ENCODE measurements at places on chromosomes 7 and 10.
A peak's percentile ranks its signal among the peaks of the same experiment; 100 is the strongest.

DNA sequence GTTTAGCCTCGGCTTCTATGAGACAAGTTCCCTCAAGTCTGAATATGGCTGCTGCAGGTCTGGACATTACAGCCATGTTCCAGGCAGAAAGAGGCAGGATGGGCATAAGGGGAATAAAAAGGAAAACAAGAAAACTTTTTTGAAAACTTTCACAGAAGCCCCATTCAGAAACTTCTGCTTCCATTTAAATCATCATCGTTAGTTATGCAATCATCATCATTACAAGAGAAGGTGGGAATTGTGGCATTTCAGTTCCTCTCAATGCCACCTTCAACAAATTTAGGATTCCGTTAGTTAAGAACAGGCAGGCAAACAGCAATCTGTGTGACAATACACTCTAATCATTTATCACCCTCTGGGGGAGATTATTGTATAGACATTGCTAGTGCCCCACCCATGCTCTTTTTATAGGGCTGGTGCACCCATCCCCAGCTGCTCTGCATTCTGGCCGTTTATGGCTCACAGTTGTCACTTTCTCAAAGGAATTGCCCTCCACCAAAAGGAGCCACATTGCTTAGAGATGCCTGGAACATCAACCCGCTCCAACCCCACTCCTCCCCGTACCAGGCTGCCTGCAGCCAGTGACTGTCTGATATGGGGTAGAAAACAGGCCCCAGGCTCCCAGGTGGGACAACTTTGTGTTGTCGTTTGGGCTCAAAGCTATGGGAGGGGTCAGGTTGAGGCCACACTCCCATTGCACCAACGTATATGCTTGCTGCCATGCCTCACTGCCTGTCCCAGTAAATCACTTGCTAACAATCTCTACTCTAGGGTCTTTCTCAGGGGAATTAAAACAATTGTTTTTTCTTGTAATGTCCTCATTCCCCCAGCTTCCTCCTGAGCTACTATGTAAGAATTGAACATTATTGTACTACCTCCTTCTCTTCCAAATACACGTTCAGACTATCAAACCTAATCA lies 24.2 kb downstream of the ITGB8 start:
- no peak for DNase-seq

- no peak for DNase-seq
Observed at GRCh38 chr7:135859538-135859937, 110.9 kb upstream of the FAM180A start.

DNA sequence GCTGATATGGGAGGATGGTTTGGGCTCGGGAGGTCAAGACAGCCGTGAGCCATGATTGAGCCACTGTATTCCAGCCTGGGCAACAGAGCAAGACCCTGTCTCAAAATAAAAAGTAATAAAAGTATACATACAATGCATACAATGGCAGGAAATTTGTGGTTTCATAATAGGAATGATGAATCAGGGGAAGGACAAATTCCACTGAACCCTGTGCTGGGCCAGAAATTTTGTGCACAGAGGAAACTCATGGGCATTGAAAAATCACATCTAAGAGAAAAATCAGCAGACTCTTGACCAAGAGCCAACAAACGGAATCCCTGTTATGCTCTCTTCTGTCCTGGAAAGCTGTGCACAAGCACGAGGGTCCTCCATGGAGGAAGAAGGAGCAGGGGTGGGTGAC lies 35.1 kb downstream of the SEM1 start:
- DNase-seq = no peak

DNA sequence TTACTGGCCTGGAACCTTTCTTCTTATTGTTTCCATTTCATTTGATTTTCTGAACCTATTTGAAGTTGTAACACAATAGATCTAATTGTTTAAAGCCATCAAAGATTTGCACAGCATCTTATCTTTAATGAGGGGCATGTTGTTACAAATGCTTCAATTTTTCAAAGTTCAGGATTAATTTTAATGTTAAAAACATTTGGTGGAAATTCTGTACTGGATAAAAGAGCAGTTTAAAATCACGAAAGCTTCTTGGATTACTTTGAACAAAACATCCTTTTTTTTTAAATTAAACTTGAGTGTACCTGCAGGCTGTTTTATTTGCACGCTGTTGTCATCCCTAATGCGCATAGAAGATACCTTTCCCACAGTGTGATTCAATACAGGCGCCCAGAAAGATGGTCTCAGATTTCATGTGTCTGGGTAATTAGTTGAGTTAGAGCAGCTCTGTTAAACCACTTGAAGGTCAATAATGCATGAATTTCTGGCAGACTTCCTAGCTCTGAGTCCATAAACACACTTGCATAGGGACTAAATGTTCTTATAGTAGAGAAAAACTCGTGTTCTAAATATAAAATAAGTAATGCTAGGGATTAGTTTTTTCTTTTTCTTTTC lies 29.3 kb upstream of the DDX50 start:
- DNase-seq = peak; percentile 43

DNA sequence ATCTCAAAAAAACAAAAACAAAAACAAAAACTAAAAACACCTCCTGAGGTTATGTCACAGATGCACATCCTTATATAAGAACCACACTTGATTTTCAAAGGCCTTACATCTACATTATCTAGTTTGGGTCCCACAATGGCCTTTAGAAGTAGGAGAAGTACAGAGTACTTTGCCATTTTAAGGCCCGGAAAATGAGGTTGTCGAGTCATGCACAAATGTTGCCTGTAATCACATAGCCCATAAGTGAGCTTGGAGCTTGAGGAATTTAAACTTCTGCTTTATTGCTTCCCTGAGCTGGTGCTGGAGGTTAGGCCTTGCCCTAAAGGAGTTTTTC lies 9.7 kb upstream of the MKRN1 start:
- DNase-seq = no peak

All from iPS-NIHi11 (cell line).